ENCODE measurements at places on chromosomes 2 and 18.

GRCh38 chr2:53183581-53183980 lies 584.0 kb upstream of the CHAC2 start:
- no peak for DNase-seq

DNA sequence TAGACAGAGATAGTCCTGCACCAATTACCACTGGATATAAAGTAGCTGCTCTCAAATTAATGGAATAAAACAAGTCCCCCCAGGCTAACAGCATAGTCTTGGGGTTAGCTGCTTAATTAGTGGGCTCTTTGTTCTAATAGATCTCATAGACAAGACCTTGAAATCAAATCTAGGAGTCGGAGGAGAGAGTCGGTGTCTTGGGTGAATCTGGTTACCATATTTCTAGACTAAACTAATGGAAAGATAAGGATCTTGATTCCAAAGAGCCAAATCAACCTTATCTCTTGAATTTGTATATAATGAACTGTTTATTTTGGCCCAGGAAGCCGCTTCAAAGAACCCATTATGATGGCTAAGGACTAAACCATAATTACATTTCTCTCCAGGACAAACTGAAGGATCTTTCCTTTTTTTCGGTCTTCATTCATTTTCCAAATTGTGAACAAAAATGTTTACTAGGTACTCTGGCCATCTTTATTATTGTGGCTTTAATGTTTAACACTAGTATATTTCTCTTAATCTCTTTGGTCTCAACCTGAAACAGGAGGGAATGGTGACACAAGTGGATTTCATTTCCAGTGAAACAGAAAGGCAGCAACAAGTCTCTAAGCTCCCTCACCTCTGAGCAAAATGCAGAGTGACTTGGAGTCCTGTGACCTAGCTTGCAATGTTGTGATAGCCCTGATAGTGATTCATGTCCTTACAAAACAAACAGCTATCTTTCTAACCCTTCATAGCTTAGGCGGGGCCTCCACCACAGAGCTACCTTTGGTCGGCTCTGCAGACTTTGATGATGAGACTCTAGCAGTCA lies 137.9 kb upstream of the PARD3B start:
- DNase-seq = no peak

DNA sequence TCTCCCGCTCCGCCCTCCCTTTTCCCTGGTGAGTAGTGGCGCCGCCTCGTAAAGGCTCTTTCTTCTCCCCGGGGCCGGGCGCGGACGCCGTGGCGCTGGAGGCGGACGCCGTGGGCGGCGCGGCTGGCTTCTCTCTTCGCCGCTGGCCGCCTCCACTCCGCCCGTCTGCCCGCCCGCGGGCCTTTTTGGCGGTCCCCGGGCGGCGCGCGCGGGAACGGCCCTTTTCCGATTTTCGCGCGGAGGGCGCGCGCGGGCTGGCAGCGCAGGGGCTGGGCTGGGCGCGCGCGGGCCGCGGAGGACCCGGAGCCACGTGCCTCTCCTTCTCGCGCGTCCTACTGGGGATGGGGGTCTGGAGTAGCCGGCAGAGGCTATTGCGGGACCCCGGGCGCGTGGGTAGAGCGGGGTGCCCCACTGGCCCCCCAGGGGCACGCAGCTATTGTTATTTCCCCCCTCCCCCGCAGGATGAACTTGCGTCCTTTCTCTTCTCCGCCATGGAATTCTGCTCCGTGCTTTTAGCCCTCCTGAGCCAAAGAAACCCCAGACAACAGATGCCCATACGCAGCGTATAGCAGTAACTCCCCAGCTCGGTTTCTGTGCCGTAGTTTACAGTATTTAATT lies 472 bp downstream of the SLC20A1 start:
- no peak for DNase-seq

DNA sequence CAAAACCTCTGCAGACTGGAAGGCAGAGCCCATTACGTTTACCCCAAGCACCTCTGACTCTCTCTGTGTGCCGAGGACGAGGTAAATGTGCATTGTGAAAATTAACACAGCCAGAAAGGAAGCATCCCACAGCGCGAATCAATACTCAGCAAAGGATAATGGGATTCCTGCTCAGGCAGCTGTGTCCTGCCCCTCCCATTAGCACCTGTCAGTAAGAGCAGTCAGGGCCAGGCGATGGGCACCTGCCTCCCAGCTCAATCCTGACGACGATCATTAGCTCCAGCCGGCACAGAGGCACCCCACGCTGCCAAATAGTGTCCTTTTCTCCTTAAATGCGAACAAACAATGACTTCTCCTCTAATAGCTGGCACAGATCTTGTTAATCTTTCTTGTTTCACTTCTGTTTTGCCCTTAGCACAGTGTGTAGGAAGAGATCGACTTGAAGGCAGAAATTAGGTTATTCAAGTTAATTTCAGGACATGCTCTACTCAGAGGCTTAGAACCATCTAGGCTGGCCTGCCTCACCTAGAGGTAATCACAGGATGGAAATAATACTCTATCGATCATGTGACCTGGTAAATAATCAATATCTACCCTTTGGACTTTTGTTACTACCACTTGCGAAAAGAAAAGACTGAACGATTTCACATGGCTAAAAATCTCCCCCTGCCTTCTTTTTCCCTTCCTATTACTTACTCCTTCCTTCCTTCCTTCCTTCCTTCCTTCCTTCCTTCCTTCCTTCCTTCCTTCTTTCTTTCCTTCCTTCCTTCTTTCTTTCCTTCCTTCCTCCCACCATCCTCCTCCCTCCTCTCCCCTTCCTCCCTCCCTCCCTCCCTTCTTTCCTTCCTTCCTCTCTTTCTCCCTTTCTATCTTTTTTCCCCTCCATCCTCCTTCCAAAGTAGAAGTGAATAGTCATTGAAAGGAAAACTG lies 487.9 kb upstream of the ID2 start:
- no peak for DNase-seq

- DNase-seq = peak; percentile 13
These were observed 69.0 kb downstream of the CTAGE1 start for GRCh38 chr18:22348521-22349316.

- DNase-seq = peak; percentile 52
These were observed 10.6 kb upstream of the IHH start for GRCh38 chr2:219071131-219071816.

DNA sequence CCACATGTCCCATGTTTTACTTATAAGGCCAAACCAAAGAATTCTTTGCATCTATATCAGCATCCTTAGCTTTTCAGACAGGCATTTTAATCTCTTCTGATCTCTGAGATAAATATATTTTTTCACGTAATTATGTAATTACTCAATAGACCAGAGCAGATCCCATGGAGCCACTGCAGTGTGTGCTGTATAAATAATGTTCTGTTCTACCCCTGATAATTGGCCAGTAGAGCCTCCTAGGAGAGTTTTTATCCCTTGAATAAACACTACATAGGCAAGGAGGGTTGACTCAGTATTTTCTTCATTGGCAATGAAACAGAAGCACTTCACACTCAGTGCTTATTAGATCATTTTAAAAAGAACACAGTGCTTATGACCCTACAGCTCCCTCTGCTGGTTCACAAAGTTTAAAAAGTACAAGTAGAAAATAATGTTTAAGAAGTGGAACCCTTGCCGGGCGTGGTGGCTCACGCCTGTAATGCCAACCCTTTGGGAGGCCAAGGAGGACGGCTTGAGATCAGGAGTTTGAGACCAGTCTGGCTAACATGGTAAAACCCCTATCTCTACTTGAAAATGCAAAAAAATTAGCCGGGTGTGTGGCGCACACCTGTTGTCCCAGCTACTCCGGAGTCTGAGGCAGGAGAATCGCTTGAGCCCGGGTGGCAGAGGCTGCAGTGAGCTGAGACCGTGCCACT lies 91.9 kb downstream of the PPP1R1C start:
- peak; percentile 92 for DNase-seq

DNA sequence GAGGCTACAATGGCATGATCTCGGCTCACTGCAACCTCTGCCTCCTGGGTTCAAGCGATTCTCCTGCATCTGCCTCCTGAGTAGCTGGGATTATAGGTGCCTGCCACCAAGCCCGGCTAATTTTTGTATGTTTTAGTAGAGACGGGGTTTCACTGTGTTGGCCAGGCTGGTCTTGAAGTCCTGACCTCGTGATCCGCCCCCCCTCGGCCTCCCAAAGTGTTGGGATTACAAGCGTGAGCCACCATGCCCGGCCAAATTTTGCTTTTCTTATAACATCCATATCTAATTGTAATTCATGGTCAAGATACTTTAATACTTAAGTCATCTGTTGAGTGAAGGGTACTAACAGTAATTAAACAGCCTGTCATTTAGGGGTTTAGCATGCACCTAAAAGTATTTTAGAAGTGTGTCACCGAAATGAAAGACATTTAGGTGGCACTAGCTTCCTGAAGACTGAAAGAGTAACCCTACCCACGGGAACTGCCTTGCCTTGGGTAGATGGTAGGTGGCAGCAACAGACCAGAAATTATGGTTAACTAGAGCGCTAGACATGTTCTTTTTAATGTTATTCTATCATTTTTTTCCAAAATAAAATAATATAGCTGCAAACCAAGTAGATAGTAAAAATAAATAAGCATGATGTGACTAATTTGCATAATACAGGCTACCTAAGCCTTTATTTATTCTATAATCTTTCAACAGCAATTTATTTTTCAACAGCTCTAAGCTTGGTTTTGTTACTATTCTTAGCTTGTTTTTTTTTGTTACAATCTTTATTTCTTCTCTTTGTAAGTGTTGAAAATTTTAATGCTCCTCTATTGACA lies 8.6 kb upstream of the ACYP2 start:
- DNase-seq = peak; percentile 57

- DNase-seq = no peak
These were observed 82.9 kb upstream of the RNF152 start for GRCh38 chr18:61975526-61976326.

DNA sequence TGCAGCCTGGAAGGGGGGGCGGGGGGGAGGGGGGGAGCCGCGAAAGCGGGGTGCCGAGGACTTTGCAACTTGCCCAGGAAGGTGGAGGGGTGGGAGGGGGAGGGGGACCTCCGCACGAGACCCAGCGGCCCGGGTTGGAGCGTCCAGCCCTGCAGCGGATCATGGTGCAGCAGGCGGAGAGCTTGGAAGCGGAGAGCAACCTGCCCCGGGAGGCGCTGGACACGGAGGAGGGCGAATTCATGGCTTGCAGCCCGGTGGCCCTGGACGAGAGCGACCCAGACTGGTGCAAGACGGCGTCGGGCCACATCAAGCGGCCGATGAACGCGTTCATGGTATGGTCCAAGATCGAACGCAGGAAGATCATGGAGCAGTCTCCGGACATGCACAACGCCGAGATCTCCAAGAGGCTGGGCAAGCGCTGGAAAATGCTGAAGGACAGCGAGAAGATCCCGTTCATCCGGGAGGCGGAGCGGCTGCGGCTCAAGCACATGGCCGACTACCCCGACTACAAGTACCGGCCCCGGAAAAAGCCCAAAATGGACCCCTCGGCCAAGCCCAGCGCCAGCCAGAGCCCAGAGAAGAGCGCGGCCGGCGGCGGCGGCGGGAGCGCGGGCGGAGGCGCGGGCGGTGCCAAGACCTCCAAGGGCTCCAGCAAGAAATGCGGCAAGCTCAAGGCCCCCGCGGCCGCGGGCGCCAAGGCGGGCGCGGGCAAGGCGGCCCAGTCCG lies 540 bp downstream of the SOX11 start:
- DNase-seq = no peak

- DNase-seq = no peak
These were observed 57.0 kb upstream of the HDAC4 start for GRCh38 chr2:239457586-239458445.

- DNase-seq = no peak
These were observed 130.2 kb upstream of the PID1 start for GRCh38 chr2:229401171-229401865.

DNA sequence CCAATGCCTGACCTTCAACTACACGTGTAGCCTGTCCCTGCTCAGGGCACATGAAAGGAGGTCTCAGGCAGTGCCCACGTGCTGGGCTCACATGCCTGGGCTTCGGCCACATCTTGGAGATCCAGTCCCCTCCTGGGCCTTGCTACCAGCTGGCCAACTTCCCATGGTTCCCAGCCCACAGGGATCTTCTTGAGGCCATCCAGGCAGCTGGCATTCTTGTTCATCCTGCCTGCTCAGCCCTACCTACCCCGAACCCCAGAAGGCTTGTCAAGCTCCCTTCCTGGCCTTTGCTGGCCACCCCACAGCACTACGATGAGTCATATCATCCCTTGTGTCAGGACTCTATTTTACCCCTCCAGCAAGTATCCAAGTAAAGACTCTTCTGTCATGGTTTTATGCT lies 97.1 kb downstream of the ZBTB7C start:
- peak; percentile 7 for DNase-seq

GRCh38 chr2:136175466-136175865 lies 57.5 kb upstream of the CXCR4 start:
- no peak for DNase-seq

GRCh38 chr2:124911560-124911959 lies 886.5 kb downstream of the CNTNAP5 start:
- no peak for DNase-seq

DNA sequence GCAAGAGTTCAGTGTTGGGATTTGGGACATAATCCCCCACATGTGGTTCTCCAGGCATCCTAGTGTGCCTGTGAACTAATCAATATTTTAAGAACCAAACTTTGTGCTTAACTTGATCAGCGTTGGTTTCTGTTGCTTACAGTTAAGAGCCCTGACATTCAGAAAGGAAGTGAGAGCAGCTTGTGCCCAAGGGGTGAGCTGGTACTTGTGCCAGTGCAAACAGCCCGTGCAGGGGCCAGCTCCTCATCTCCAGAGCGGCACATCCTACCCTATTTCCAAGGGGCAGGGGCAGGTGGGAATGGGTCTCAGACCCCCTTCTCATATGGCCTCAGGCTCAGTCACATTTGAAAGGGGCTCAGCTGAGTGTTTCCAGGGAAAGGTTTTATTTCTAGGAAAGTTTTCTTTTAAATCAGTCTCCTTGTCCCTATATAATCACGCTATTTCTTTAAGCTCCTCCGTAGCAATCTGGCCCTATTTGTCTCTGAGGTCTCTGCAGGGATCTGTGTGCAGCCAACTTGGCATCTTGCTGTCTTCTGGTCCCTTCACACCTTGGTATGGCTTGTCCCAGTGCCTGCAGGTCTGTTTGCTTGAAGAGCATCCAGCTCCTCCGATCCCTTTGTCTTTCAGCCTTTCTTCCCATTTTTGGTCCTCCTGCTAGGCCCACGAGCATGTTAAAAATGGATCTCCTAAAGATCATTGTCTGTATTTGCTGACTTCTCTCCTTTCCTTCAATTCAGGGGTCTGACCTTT lies 358.9 kb downstream of the HRH4 start:
- DNase-seq = no peak

- DNase-seq = no peak
These were observed 68.1 kb downstream of the WDSUB1 start for GRCh38 chr2:159218389-159218788.

GRCh38 chr2:204477358-204477950 lies 67.8 kb upstream of the PARD3B start:
- DNase-seq = peak; percentile 18

DNA sequence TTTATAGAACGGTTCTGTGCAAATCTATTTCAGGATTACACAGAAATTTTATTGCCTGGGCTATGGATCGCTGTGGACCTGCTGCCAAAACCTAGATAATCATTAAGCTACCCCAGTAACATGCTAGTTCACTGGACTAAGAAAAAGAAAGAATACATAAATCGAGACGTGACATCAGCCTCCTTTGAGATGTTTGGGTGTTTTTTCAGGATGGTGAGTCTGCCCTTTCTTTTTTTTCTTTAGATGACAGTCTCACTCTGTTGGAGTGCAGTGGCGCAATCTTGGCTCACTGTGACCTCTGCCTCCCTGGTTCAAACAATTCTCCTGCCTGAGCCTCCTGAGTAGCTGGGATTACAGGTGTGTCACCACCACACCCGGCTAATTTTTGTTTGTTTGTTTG lies 52.0 kb downstream of the FHOD3 start:
- peak; percentile 15 for DNase-seq

GRCh38 chr18:36821681-36822080 lies 7.1 kb downstream of the TPGS2 start:
- no peak for DNase-seq

- peak; percentile 81 for DNase-seq
These were observed at the start of gene PTPRM for GRCh38 chr18:7566567-7567473. TSS of gene PTPRM (plus strand) at chr18:7567316. CDS start at chr18:7567819, 503 bp downstream.

GRCh38 chr18:23727707-23728493 lies 38.6 kb downstream of the LAMA3 start:
- no peak for DNase-seq

All from HCEC 1CT (cell line).